Stimulated activated CD4-positive, alpha-beta T cell treated with anti-CD3 and anti-CD28 coated beads, Interleukin-2, amount 100 ng/mL, for 24 hours (primary cell): ENCODE measurements at places on chromosomes 1 and 21.
A peak's percentile ranks its signal among the peaks of the same experiment; 100 is the strongest.

DNA sequence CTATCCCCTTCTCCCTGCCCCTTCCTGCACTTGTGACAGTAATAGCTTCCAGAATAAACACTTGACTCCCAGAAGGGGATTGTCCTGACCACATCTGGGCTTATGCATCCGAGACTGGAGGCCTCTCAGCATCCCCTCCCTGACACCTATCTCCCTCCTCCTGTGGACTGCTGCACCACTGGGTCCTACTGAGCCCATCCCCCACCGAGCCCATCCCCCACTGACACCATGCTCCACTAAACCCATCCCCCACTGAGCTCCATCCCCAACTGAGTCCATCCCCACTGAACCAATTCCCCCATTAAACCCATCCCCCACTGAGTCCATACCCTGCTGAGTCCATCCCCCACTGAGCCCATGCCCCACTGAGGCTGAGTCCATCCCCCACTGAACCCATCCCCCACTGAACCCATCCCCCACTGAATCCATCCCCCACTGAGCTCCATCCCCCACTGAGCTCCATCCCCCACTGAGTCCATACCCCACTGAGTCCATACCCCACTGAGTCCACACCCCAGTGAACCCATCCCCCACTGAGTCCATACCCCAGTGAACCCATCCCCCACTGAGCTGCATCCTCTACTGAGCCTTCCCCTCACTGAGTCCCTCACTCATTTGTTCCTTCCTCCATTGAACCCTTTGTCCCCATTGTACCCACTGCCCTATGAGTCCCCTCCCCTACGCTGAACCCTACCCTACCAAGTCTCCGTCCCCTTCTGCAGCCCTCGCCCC lies 5.6 kb downstream of the PDZK1IP1 start:
- DNase-seq, result no peak

GRCh38 chr1:9836632-9836960 lies 12.8 kb upstream of the CLSTN1 start:
- no peak for DNase-seq

DNA sequence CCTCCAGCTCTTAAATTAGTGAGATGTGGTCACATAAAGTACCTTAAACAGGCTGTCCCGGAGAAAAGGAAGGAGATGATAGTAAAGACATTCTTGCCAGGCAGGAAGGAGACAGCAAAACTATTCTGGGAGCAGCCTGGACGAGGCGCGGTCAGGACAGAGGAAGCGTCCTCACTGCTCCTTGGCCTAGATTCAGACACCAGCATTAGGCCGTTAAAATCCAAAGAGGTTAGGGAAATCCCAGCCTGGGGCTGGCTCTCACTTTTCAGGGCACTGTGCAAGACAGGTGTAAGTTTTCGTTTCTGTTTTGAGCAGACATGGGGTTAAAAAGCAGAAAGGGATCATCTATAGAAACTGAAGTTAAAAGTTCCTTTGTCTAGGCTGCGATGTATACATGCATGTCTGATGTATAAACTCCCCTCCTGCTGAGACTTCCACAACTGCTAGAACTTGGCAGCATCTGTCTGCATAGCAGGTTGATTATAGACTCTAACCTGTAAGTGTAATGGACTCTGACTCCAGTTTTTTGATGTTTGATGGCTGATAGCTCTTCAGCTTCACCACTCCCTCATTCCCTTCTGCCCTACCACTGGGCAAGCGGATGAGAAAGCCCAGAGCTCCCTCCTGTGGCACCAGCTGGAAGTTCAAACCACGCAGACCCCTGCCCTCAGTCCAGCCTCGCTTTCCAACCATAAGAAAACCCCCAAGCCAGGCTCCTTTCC lies 21.5 kb downstream of the STPG1 start:
- peak; percentile 76 for DNase-seq

- DNase-seq, result no peak
Observed at GRCh38 chr1:52635321-52636089, 2.5 kb downstream of the SHISAL2A start.

DNA sequence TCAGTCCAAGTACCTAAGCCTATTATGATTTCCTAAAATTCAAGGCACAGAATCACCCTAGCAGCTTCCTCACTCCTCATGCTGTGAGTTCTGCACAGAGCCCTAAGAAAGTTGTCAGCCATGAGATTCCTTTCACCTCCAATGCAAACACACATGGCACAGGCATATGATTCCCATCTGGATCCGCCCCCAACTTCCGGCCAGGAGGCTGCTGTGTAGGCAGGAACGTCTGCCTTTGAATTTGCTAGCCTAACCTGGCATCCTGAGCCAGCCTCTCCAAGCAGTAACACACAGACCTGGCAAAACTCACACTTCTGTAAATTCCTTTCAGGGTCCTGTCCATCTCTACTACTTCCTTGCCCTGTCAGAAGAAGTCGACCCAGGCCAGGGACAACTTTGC lies 521.1 kb upstream of the BEND5 start:
- no peak for DNase-seq

DNA sequence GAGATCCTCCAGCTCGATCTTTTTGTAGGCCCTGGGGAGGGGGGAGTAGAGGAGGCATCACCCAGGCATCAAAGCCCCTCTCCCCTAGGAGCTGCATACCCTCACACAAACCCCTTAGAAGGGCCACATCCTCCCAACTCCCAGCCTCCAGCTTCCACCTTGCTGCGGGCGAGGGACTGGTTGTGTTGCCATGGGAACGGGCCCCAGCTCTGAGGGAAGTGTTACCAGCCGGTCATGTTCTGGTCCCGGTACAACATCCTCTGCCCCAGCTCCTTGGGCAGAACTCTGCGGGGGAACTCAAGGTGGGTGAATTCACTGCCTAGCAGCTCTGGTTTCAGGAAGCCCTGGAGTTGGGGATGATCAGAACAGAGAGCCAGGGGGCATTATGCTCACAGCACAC lies 4.1 kb downstream of the PPM1J start:
- no peak for DNase-seq

DNA sequence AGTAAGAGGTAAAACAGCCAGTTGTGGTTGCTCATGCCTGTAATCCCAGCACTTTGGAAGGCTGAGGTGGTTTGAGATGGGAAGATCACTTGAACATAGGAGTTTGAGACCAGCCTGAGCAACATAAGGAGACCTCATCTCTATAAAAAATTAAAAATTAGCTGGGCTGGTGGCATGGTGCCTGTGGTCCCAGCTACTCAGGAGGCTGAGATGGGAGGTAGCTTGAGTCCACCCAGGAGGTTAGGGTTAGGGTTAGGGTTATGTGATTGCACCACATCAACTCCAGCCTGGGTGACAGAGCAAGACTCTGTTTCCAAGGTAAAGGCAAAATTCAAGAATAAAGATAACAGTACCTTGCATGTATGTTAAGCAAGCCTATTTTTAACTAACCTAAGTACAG lies 3.5 kb downstream of the SAMSN1 start:
- DNase-seq, result no peak

DNA sequence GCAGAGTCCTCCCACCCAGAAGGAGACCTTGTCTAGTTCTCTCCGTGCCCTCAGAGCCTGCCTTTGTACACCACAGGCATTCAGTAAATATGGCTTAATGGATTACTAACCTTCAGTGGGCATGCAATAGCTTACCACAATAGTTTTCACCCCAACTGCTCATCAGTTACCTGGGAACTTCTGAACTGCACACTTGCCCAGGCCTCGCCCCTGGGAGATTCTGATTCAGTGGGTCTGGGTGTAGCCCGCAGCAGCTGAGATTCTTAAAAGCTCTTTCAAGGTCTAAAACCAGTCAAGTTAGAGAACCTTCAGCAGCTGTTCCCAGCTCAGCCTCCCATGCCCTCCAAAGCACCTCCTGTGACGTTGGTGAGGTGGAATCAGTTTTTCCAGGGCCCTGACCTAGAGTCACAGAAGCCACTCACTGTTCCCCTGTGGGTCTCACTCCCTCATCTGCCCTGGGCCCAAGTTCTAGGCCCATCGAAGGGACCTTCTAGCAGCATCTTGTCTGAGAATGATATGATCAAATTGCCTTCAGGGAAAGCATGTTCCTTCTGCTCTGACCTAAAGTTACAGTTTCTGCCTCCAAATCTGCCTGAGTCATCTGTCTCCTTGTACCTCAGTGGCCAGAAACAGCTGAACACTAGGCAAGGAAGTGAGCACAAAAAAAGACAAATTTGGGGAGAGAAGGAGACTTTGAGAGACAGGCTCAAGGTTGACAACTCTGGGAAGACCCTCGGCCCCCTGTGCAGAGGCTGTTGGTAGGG lies 10.8 kb downstream of the ASAP3 start:
- no peak for DNase-seq

- no peak for DNase-seq
Observed at GRCh38 chr1:75733661-75734060, 9.2 kb downstream of the ACADM start.

DNA sequence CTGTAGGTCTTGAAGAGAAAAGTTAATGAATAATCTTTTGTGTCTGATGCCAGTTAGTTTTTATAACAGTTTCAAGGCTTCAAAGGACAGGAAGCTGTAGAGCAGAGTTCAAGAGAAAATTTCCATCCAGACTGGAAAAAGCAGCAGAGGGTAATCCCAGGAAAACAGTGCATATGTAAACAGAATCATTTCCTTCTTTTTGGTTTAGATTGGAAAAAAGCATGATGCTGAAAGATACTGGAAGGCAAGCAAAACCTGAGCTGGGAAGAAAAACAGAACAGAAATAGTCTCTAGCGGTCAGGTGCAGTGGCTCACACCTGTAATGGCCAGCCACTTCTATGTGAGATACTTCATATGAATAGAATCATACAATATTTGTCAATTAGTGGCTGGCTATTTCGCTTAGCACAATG lies 71.9 kb downstream of the ZSWIM5 start:
- DNase-seq, result no peak

- no peak for DNase-seq
Observed at GRCh38 chr1:230542054-230542453, 100.2 kb upstream of the COG2 start.

DNA sequence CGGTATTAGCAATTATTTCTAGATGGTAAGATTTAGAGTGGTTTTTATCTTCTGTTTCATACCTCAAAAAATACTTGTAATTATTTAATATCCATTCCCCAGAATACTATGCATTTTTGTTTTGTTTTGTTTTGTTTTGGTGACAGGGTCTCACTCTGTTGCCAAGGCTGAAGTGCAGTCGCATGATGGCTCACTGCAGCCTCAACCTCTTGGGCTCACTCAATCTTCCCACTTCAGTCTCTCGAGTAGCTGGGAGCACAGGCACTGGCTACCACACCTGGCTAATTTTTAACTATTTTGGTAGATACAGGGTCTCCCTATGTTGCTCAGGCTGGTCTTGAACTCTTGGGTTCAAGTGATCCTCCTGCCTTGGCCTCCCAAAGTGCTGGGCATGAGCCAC lies 252.7 kb downstream of the AKT3 start:
- DNase-seq, result no peak

- no peak for DNase-seq
Observed at GRCh38 chr1:54401799-54402198, 4.4 kb downstream of the SSBP3 start.

GRCh38 chr1:7810395-7810794 lies 26.3 kb downstream of the PER3 start:
- peak; percentile 29 for DNase-seq

DNA sequence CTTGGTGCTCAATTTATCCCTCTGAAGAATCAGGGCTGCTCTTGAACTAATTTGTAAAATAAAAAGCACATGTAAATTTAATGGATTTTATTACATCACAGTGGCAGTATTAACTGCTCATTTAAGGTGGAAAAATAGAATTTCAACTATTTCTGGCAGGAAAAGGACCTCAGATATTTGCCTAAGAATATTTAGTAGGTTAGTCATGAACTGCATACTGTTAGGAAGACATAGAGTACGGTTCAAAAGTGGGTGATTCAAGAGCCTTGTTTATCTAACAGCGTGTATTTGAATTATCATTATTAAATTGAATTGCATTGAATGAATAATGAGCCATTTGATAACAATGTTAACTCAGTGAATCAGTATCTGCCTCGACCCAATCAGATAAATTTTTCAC lies 248.8 kb upstream of the PBX1 start:
- no peak for DNase-seq

DNA sequence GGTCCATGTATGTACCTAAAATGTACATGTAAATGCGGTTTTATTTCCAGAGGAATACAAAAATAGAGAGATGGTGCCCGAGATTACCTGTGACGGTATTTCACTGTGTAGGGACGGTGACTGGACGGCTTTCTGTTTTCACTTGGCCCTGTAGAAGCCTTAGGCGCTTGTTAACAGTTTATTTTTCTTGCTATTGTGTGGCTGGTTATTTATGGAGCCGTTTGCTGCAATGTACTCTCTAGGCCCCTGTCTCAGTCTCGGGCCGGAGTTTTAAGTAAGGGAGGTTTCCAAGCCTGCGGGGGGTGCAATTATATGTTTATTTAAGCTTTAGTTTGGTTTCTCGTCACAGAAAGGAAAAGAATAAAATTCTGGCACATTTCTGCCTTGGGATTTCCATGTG lies 413 bp downstream of the EFCAB7 start:
- no peak for DNase-seq

DNA sequence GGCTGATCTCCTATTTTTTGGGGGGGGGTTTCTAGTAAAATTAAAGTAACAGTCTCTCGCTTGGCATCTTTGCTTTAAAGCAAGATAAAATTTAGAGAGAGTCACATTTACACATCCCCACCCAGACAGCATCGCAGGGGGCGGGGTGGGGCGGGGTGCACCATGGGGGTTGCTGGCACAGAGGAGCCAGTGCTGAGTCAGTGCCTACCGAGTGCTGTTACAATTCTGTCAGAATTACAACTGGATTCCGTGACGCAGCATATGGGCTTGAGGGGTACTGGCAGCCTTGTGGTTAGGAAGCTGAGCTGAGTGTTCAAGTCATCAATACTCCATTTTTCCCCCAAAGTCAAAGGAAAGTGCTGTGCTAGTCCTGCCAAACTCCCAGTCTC lies 175.9 kb downstream of the PRDM16 start:
- no peak for DNase-seq

GRCh38 chr1:35449334-35450008 lies 107.7 kb downstream of the KIAA0319L start:
- no peak for DNase-seq

GRCh38 chr1:3821908-3822307 lies 25.6 kb upstream of the LRRC47 start:
- DNase-seq, result no peak
